AG04449 (cell line): ENCODE measurements at places on chromosomes 5 and 9.

GRCh38 chr5:86526811-86527348, 90.9 kb upstream of the COX7C start:
- DNase-seq: no peak

DNA sequence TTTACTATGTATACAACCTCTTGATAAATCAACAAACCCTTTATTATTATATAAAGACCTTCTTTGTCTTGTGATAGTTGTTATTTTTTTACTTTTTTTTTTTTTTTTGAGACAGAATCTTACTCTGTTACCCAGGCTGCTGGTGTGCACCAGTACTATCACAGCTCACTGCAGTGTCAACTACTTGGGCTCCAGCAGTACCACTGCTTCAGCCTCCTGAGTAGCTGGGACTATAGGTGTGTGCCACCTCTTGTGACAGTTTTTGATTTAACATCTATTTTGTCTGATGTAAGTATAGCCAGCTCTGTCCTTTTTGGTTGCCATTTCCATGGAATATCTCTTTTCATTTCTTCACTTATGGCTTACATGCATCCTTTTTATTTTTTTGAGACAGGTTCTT, 42.6 kb downstream of the CREBRF start:
- DNase-seq: no peak

DNA sequence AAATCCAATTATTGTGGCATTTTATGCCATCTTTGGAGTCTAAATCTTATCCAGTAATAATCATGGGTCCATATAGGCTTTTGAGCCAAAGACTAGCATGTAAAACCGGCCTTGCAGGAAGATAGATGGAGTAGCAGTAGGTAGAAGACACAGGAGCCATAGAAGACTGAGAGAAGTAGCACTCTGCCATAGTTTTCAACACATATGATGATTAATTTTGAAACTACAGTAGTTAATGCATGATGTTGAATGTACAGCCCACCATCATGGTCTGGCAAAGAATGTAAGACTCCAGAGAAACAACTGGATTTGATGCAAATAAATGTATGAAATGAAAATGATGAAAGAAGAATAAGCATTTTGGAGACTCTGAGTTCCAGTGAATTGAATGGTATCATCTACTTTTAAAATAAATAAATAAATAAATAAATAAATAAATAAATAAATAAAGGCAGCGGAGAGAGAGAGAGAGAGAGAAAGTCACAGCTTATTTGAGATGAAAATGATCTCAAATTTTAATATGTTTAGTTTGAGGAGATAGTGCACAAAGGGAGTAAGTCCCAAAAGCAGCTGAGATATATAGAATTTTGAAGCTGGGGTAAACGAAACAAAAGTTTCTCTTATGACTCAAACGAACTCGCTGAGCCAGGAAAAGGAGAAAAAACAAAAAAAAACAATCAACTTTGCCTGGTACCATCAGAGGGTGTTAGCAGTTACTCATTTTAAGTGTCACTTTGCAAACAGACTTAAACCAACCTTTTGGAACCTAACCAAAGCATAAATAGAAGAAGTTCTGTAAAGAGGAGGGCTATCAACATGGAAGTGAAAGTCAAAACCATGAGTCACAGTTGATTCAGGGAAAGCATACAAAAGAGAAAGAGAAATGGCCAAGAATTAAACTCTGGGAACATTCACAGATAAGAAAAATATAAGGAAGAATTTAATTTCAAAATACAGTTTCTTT, 388.7 kb downstream of the CETN3 start:
- peak; percentile 89 for DNase-seq

- DNase-seq: no peak
These were observed 99.7 kb upstream of the MAN2A1 start for GRCh38 chr5:109589986-109590385.

DNA sequence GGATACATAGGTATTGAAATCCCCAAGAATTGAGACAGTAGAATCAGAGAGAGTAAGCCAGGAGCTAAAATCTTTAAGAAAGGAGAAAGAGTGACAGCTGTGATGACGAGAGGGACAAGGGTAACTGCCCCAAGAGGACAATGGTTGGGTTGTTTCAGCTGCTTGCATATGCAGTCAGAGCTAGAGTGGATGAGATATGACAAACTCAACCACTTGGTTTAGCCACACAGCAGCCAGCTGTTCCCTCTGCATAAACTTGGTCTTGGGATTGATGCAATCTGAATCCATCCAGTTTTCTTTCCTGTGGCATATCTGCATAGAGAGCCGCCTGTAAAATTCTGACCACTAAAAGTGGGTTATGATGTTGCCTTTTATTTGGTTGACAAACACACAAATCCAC, 100.7 kb downstream of the ZNF622 start:
- DNase-seq: no peak
